Bladder microvascular endothelial cell (primary cell): ENCODE measurements at places on chromosomes 11 and 22. TPM values are rescaled to one million over a fixed set of nuclear protein-coding genes. Genes with fewer than 3 reads are reported as not detected.

DDTL gene
- total RNA-seq: 0.25 and 1.1 TPM in 2 replicates

SYCE3 gene
- not detected in 2 replicates for total RNA-seq

DRAP1 gene
- 104 and 157 TPM in 2 replicates for total RNA-seq

NUP50 gene
- 44.0 and 60.1 TPM in 2 replicates for total RNA-seq

OSM gene
- total RNA-seq: not detected in 2 replicates
